Lung (tissue), 17 donors: ENCODE measurements at places on chromosomes 3 and 15. TPM values are rescaled to one million over a fixed set of nuclear protein-coding genes. Genes with fewer than 3 reads are reported as not detected.

IL17RD gene
- 0.22 TPM for polyA plus RNA-seq

GP5 gene
- polyA plus RNA-seq, result 0.25 TPM

NECTIN3 gene
- 4.5 TPM for polyA plus RNA-seq

SFMBT1 gene
- polyA plus RNA-seq, result 4.0 TPM

CPLX3 gene
- 0.13 TPM for polyA plus RNA-seq

TMC3 gene
- polyA plus RNA-seq, result not detected

FAN1 gene
- 7.3 TPM for polyA plus RNA-seq

LDHAL6B gene
- not detected for polyA plus RNA-seq

ARRDC4 gene
- 18.7 TPM for polyA plus RNA-seq

DNA sequence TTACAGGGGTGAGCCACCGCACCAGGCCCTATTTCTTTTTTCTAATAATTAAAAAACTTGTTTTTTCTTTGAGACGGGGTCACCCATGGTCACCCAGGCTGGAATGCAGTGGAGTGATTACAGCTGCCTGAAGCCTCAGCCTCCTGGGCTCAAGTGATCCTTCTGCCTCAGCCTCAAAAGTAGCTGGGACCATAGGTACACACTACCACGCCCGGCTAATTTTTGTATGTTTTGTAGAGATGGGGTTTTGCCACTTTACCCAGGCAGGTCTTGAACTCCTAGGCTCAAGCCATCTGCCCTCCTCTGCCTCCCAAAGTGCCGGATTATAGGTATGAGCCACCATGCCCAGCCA, 858 bp upstream of the TKT start:
- no peak overlapping the region for H3K4me3 ChIP-seq
- no peaks in the 10 kb centered on the region for H3K36me3 ChIP-seq
- H3K4me1 ChIP-seq, result peaks cover 32% of the 10 kb centered on the region
- DNase-seq, result no peak

- DNase-seq, result no peak
- H3K27ac ChIP-seq, result no peak overlapping the region
- H3K27me3 ChIP-seq, result no peaks in the 10 kb centered on the region
- no peak overlapping the region for H3K4me3 ChIP-seq
Measured at GRCh38 chr3:141021261-141021660, 29.9 kb upstream of the SPSB4 start.

DNA sequence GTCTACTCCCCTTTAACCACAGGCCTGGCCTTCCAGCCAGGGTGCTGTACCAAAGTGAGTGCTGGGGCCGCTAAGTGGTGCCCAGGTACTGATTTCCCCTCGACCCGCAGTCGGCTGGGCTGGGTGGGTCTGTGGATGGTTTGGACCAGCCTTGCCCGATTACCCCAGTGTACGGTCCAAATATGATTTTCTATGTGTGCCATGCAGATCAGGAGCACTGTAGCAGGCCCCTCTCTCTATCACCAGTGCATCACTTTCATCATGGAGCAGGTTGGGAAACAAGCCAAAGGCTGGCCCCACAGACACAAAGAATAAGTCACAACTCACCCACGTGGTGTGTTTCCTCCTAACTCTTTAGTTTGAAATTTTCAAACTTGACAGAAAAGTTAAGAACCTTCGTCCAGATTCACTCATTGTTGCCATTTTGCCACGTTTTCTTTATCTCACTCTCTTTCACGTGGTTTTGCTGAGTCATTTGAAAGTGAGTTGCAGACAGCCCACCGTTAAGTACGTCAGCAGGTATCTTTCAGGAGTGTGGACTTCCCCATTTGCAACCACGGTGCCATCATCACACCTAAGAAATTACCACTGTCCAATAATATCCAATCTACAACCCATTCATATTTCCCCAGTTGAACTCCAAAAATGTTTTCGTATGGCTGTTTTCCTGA, 37.0 kb downstream of the ZNF710 start:
- H3K27ac ChIP-seq, result peak overlapping the region; percentile 85
- H3K36me3 ChIP-seq, result no peaks in the 10 kb centered on the region
- H3K4me1 ChIP-seq, result peaks cover 46% of the 10 kb centered on the region
- H3K27me3 ChIP-seq, result no peaks in the 10 kb centered on the region
- H3K4me3 ChIP-seq, result no peak overlapping the region

- no peak overlapping the region for H3K4me3 ChIP-seq
- H3K27me3 ChIP-seq, result no peaks in the 10 kb centered on the region
- H3K27ac ChIP-seq, result no peak overlapping the region
- no peak for DNase-seq
- peaks cover 8% of the 10 kb centered on the region for H3K36me3 ChIP-seq
Measured at GRCh38 chr3:186093271-186093900, 15.5 kb downstream of the ETV5 start.

DNA sequence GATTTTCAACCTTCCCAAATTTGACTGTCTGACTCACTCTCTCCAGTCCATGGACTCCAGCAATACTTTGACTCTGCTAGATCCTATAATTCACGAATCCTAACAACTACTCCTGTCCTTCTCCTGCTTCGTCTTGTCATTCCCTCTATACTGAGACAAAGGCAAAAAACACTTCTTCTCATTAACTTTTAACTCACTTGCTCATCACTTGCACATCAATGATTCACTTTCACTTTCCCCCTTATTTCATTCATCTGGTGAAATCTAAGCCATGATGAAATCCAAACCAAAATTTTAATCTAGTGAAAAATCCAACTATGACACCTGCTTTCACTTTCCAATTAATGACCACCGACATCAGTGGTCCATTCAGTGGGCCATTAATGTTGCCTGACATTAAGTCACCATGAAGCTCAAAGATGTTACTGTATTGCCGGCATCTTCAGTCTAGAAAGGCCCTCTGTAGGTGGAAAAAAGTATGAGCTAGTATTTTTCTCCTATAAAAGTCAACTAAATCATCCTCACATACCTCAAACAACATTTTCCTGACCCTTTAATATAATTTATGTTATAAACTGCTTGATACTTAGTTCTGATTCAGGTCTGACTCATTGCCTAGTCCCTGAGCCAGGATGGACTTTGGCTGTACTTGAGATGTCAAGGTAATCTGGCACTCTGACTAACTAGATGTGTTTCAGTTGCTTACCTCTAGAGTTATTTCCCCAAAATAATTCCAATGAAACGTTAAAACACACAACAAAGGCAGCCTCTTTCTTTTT, 158.6 kb downstream of the CNTN6 start:
- H3K27me3 ChIP-seq, result no peaks in the 10 kb centered on the region
- DNase-seq, result no peak

- no peaks in the 10 kb centered on the region for H3K36me3 ChIP-seq
- no peaks in the 10 kb centered on the region for H3K4me1 ChIP-seq
- H3K27ac ChIP-seq, result no peak overlapping the region
- H3K4me3 ChIP-seq, result no peak overlapping the region
- DNase-seq, result no peak
Measured at GRCh38 chr3:34852844-34853439, 786.4 kb upstream of the ARPP21 start.

DNA sequence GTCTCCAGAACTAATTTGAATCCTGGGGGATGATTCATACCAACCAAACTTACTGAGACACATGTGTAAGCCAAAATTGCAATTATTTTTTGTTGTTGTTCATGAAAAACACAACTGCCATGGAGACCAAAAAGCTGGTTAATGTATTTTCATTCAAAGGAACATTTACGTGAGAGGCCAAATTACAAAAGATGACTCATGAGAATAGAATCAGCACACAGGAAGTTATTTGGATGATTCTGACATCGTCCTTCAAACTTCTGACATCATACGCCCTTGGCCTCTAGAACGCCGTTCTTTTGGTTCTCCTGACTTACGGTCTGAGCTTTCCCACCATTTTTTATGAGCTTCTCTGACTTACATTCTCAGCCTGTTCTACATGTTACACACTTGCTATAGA, 3.0 kb upstream of the ZNF280D start:
- H3K4me3 ChIP-seq, result no peak overlapping the region
- H3K27ac ChIP-seq, result no peak overlapping the region
- no peaks in the 10 kb centered on the region for H3K4me1 ChIP-seq

GRCh38 chr15:101193120-101193644, 58.7 kb downstream of the CHSY1 start:
- H3K36me3 ChIP-seq, result no peaks in the 10 kb centered on the region
- H3K27ac ChIP-seq, result peak overlapping the region; percentile 73
- no peak for DNase-seq
- no peaks in the 10 kb centered on the region for H3K27me3 ChIP-seq
- H3K4me3 ChIP-seq, result no peak overlapping the region

DNA sequence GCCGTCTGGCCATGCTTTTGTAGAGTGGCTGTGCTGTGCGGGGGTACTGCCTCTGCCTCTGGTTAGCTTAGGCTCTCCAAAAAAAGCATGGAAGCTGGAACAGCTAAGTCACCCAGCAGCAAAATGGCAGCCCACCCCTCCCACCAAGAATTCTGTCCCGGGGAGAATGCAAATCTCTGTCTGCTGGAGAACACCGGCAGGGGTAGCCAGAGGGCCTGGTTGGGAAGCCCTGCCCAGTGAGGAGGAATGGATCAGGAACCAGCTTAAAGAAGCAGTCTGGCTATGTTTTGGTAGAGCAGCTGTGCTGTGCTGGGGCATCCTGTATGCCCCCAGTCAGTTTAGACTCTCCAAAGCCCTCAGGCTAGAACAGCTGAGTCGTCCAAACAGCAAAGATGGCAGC, 56.2 kb upstream of the PTPRG start:
- H3K4me1 ChIP-seq, result no peaks in the 10 kb centered on the region
- H3K27me3 ChIP-seq, result no peaks in the 10 kb centered on the region
- no peak overlapping the region for H3K27ac ChIP-seq
- H3K36me3 ChIP-seq, result no peaks in the 10 kb centered on the region

- no peak overlapping the region for H3K4me3 ChIP-seq
- no peak for DNase-seq
- no peaks in the 10 kb centered on the region for H3K27me3 ChIP-seq
- H3K27ac ChIP-seq, result no peak overlapping the region
- H3K4me1 ChIP-seq, result no peaks in the 10 kb centered on the region
Measured at GRCh38 chr3:9260305-9260704, 10.9 kb upstream of the SRGAP3 start.

DNA sequence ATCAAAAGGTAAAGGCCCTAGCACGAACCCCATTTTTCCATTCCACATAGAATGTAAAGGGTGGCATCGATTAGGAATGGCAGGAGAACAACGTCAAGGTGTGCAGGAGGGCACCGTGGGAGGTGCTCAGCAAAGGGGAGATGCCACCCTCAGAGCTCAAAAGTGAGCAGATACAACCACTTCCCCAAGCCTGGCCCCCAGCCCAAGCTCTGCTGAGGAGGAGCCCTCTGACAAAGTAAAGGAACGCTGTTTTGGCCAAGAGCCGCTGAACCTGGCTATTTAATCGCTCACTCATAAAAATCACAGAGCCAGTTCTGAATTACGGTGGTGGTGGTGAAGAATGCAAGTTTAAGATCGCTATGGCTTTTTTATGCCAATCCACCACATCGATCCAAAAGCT, 12.4 kb downstream of the GNB5 start:
- DNase-seq, result peak; percentile 36
- no peaks in the 10 kb centered on the region for H3K4me1 ChIP-seq
- peaks cover 4% of the 10 kb centered on the region for H3K27me3 ChIP-seq
- peak overlapping the region; percentile 63 for H3K4me3 ChIP-seq

- peaks cover 9% of the 10 kb centered on the region for H3K4me1 ChIP-seq
- no peaks in the 10 kb centered on the region for H3K27me3 ChIP-seq
- no peak overlapping the region for H3K4me3 ChIP-seq
- no peak for DNase-seq
- H3K36me3 ChIP-seq, result no peaks in the 10 kb centered on the region
Measured at GRCh38 chr3:40923143-40923542, 276.2 kb upstream of the CTNNB1 start.

GRCh38 chr3:148790851-148791735, 36.5 kb upstream of the CPB1 start:
- no peak overlapping the region for H3K4me3 ChIP-seq
- no peaks in the 10 kb centered on the region for H3K4me1 ChIP-seq
- H3K27me3 ChIP-seq, result no peaks in the 10 kb centered on the region
- H3K36me3 ChIP-seq, result no peaks in the 10 kb centered on the region
- DNase-seq, result peak; percentile 23

DNA sequence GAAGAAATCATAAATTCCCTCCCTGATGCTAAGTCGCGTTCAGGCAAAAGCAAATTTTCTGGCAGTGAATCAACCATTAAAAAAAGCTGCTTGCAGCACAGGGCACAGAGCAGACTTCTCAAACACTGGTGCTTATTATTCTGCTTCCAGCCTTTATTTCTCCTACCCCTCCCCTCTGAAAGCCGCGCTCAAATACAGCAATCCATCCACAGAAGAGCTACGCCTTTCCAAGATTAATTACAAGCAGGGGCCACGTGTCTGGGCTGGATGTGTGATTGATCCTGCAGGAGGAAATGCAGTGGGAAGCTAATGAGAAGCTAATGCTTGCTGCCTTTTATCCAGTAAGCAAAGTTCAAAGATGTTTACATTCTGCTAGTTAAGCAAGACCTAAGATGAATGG, 134.9 kb upstream of the TOPAZ1 start:
- H3K36me3 ChIP-seq, result no peaks in the 10 kb centered on the region
- no peak overlapping the region for H3K4me3 ChIP-seq
- H3K4me1 ChIP-seq, result no peaks in the 10 kb centered on the region
- H3K27ac ChIP-seq, result no peak overlapping the region
- DNase-seq, result peak; percentile 64

- H3K36me3 ChIP-seq, result peaks cover 2% of the 10 kb centered on the region
- H3K4me3 ChIP-seq, result no peak overlapping the region
- H3K27me3 ChIP-seq, result no peaks in the 10 kb centered on the region
- no peak overlapping the region for H3K27ac ChIP-seq
- H3K4me1 ChIP-seq, result no peaks in the 10 kb centered on the region
Measured at GRCh38 chr15:59154243-59154642, 49.3 kb downstream of the CCNB2 start.

- DNase-seq, result no peak
- H3K27ac ChIP-seq, result no peak overlapping the region
- H3K27me3 ChIP-seq, result no peaks in the 10 kb centered on the region
- H3K4me1 ChIP-seq, result peaks cover 11% of the 10 kb centered on the region
- no peak overlapping the region for H3K4me3 ChIP-seq
- no peaks in the 10 kb centered on the region for H3K36me3 ChIP-seq
Measured at GRCh38 chr15:39108021-39108420, 472.9 kb upstream of the THBS1 start.

DNA sequence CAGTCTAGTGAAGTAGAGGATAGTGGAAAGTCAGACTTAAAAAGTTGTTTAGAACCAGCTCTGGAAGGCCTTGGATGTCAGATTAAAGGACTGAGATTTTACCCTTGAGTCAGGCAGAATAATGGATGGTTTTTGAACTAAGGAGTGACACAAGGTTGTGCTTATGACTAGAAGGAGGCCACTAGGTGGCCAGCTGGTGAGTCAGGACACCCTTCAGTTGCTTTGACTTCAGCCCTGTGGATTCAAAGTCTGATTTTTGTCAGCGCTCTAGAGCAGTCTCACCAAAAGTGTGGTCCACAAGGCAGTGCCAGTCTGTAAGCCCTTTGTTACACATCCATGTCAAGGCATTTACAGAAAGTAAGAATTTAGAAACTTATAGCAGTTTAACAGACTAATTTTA, 3.8 kb upstream of the GABPB1 start:
- no peak overlapping the region for H3K4me3 ChIP-seq
- no peaks in the 10 kb centered on the region for H3K27me3 ChIP-seq
- DNase-seq, result peak; percentile 13
- H3K27ac ChIP-seq, result no peak overlapping the region
- peaks cover 21% of the 10 kb centered on the region for H3K36me3 ChIP-seq
- H3K4me1 ChIP-seq, result peaks cover 3% of the 10 kb centered on the region
